CD4-positive, alpha-beta T cell treated with Interferon alpha-2 for 1 hour (primary cell): ENCODE measurements at places on chromosomes 3 and 15.

- DNase-seq: no peak
Measured at GRCh38 chr3:56884387-56884786, 82.6 kb upstream of the ARHGEF3 start.

DNA sequence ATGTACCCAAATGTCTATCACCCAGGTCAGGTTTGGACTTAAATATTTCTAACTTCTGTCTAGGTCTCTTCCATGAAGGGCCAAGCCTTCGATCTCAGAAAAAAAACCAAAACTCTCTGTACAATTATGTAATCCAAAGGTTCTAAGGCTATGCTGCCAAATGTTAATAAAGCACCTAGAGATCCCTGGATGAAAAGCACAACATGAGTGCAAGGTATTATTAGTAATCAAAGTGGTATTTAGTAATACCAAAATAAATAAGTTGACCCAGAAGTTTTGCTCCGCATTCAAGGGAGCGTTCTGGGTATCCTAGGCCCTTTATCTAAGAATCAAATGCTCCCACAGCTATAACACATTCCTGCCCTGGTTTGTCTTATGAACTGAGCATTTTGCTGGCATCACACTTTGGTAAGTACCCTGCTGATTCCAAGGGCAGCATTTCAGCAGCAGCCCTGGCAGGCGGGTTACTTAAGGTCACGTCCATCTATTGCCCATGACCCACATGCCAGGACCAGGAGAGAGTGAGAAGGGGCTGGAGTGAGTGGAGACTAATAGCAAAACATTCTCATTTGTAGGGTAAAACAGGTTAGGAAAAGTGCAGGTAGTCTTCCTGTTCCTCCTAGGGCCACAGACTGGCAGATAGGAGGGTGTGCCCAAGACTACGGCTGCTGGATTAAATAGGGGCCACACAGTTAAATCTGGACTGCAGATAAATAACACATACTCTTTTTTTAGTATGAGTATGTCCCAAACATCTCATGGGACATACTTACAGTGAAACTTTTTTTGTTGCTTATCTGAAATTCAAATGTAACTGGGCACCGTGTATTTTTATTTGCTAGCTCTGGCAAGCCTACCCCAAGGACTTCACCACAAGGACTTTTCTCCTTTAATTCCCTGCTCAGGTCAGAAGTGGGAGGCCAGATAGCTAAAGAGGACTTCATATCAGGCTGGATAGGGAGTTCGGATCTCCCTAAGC lies 76.0 kb upstream of the SNRK start:
- DNase-seq: no peak

- no peak for DNase-seq
Measured at GRCh38 chr3:2504912-2505311, 406.2 kb downstream of the CNTN4 start.

DNA sequence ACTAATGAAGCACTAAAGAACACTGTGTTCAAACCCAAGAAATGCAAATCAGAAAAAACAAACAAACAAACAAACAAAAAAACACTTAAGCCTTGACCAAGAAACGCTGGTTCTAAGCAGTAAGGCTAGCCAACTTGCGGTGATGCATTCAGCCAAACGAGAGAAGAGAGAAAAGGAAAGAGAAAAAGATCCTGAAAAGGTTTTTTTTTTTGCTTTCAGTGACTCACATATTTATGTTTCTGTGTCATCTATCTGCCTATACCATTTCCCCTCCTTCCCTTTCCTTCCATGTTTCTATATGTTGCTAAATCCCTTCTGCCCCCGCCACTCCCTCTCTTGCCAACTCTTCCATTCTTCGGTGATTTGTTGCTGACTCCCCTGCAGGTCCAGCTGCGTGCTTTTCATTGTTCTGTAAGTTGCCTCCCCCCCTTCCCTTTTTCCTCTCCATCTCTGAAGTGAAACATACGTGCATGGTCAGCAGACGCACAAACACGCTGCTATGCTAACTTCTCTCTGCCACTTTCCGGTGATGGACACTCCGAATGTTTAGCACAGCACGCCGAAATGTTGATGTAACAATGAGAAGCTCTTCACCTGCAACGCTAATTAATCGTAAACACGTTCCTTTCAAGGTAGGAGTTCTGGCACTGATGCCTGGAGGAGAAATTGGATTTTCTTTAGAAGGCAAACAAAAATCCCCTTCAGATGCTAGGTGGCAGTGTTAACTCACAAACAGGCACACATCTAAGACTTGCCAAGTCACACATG lies 154.4 kb downstream of the TUSC7 start:
- no peak for DNase-seq

DNA sequence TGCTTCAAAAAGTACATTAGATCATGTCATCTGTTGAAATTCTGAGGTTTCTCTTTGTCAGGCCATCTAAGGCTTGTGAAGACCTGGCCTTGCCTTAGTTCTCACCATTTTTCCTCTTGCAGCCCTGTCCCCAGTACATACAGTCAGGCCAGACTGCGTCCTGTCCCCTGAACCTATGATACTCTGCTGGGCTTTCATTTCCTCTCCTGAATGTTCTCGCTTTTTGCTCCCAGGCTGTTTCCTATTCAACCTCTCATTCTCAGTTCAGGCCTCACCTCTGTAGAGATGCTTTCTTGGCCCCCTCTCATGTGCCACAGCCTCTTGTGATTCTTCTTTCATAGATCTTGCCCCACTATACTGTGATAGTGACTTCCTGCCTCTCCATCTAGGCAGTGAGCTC lies 648.8 kb upstream of the KCNMB2 start:
- DNase-seq: no peak

GRCh38 chr15:29825227-29825626 lies 3.0 kb upstream of the TJP1 start:
- peak; percentile 52 for DNase-seq

- DNase-seq: no peak
Measured at GRCh38 chr3:112365636-112366035, 32.7 kb downstream of the CD200 start.

DNA sequence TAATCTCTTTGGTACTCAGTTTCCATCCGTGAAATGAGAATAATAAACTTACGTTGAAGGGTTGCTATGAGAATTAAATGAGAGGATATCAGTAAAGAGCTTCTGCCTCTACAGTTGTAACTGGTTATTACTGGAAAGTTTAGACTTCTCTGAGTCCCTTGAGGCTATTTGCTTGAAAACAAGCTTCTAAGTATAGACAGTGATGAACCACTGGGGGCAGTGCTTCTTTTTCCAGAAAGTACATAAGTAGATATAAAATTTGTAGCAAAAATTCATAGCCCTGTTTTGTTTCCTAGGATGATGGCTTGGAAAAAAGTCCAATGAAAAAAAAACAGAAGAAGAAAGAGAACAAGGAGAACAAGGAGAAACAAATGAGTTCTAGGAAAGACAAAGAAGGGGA lies 87.1 kb downstream of the RGMA start:
- no peak for DNase-seq

DNA sequence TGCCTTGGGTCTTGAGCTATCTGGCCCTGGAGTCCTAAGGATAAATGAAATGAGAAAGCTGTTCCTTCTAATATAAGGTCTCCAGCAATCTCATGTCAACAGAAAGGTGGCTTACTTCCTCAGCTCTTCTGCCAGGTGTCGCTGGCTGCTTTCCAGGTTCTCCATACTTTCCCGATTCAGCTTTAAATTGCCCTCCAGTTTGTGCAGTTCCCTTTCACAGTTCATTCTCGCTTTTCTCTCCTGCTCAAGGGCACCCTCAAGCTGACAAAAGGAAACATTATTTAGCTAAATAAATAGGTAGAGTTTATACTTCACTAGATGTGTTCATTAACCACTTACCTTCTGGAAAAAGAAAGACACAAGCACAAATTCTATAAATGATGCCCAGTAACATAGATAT lies 73.0 kb downstream of the MYH15 start:
- no peak for DNase-seq

GRCh38 chr3:15797642-15798303 lies at the start of gene ANKRD28:
Gene ANKRD28, minus strand, starts transcription at chr3:15797979. Its CDS starts 1,458 bp downstream, at chr3:15796521.
- peak; percentile 40 for DNase-seq
